ENCODE measurements at places on chromosomes 1 and 21. TPM values are rescaled to one million over a fixed set of nuclear protein-coding genes. Genes with fewer than 3 reads are reported as not detected.
A peak's percentile ranks its signal among the peaks of the same experiment; 100 is the strongest.

DNA sequence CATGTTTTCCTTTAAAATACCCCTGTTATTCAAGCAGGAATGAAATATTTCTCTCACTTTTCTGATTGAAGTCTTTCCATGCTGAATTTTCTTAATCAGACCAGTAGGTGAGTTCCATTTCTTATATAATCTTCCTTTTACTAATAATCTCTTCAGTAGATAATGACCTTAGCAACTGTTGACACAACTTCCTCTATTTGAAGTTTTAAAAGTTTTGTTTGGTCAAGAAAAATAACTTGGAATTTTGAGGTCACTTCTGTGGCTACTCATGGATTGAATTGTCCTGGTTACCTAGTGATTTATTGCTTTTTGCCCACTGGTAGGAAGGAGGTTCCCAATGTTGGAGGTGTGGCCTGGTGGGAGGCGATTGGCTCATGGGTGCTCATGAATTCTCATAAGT lies 70.6 kb upstream of the PAXBP1 start:
- DNase-seq = no peak

PGLYRP3 gene
- polyA plus RNA-seq = not detected

CFHR1 gene
- 0.39 TPM for polyA plus RNA-seq

GRCh38 chr1:109847251-109847650 lies 63.4 kb upstream of the CSF1 start:
- no peak for DNase-seq

- no peak for DNase-seq
Measured at GRCh38 chr1:100530880-100531487, 7.0 kb upstream of the GPR88 start.

OPRD1 gene
- not detected for polyA plus RNA-seq

TNFRSF18 gene
- polyA plus RNA-seq = 0.77 TPM

CTTNBP2NL gene
- 13.2 TPM for polyA plus RNA-seq

- no peak for DNase-seq
Measured at GRCh38 chr1:29832936-29833335, 596.6 kb downstream of the PTPRU start.

- no peak for DNase-seq
Measured at GRCh38 chr1:11653861-11654136, 430 bp downstream of the FBXO2 start.

OR2L5 gene
- polyA plus RNA-seq = not detected

DNA sequence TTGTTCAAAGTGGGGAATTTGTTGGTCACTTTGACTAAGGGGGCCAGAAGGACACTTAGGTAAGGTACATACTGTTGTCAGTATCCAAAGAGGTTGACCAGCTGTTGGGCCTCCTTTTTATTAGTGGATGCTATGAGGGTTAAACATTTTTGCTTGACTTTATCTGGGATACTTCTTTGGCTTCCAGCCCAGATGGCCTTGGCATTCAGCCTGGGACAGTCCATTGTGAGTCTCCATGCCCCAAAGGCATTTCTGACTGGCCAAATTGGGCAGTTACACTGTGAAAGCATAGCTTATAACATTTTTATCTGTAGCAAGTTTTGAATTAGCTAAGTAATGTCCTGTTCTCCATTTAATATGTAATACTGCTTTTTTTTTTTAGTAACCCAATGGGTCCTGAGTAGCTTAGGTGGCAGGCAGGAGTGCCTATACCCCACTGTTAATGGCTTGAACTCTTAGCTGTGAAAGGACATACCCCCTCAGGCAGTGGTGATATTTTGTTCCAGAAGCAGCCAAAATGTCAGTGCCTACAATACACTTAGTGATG lies 35.4 kb upstream of the CD1D start:
- DNase-seq = no peak

DNA sequence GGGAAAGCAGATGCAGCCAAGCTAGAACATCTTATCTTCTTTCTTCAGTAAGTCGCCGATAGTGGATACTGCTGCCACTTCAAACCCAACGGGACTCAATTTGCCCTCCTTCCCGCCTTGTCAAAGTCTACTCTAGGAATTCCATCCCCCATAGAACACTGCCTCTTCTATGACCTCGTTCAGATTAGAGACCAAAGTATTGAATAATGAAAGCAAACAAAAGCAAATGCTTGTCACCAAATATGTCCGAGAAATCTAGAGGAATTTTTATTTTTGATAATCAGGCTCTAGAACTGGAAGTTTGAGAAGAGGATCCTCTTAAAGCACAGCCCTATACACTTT lies 853 bp upstream of the RRAGC start:
- DNase-seq = no peak

OR2L13 gene
- polyA plus RNA-seq = 0.04 TPM

BTBD8 gene
- 2.0 TPM for polyA plus RNA-seq

ADAMTS1 gene
- 299 TPM for polyA plus RNA-seq

SLC37A1 gene
- 5.7 TPM for polyA plus RNA-seq

DNA sequence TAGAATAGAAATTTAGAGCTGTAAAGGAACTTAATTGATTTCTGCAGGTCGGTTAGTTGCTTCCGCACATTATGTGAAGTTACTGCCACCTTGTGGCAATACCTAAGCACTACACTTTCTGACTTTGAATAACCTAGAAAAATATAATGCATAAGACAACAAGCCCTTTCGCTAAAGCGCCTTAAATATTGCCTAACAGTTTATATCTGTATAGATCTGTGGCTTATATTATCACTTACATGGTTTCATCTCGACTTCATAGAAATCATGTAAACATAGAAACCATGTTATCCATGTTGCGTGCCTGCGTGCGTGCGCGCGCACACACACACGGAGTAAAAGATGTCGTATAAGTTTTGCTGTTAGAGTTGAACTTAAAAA lies 10.9 kb upstream of the IFI16 start:
- DNase-seq = peak; percentile 50

DNA sequence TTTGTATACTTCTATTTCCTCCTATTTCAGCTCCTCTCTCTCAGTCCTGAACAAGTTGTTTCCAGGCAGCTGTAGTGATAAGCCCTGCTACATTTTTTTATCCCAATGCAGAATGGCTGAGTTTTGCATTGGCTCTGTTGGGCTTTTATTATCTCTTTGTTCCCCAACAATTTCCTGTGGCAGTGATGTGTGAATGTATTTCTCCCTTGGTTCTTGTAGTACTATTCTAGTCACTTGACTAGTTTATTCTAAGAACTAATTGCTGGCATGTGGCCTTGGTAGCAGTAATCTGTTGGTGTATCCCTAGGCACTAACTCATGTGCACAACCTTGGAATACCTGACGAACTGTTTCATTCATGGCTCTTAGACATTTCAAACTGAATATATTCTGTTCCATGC lies 60.7 kb downstream of the NFASC start:
- no peak for DNase-seq

- DNase-seq = no peak
Measured at GRCh38 chr21:43810505-43811261, 21.3 kb downstream of the RRP1 start.

SLC45A3 gene
- polyA plus RNA-seq = 2.3 TPM

- DNase-seq = no peak
Measured at GRCh38 chr1:227959325-227959860, 11.7 kb upstream of the WNT9A start.

S100A16 gene
- 83.8 TPM for polyA plus RNA-seq

GRCh38 chr1:201650623-201650933 lies 111.7 kb downstream of the NAV1 start:
- no peak for DNase-seq

DNA sequence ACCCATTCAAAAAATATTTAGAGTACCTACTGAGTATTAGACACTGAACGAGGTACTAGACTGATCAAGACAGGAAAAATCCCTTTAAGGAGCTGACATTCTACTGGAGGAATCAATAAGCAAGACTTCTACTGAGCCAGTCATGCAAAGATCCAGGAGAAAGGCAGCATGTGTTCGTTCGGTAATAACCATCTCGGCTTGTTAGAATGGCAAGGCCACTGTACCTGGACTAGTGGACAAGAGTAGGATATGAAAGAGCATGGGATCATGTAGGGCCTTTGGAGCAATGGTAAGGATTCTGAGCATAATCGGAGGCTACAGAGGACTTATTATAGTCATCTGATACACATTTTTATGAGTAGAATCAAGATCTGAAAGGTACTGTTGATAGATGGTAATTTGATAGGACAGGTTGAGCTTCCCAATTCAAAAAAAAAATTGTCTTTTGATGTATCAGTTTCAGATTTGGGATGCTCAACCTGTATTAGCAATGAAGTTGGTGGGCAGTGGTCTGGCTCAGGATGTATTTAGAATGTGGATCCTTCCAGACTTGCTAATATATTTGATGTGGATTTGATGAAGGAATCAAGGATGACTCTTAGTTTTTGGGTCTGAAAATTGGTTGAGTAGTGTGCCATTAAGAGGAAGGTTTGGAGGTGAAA lies 2.3 kb downstream of the COX20 start:
- DNase-seq = no peak

DNA sequence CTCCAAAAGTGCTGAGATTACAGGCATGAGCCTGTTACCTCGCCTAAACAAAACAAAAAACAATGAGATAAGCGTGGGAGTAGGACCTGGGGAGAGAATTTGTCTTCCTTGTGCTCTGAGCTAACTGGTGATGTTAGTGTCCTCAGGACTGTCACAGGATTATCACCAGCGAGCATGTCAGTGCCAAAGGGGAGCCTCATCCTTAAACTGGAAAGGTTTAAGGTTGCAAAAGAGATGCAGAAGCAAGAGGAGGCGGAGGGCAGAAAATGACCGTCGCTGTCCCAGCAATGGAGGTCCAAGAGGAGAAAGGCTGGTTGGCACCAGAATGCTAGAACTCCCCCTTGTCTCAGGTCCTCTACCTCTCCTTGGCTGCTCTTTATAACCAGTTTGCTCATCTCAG lies 3.9 kb downstream of the SYPL2 start:
- no peak for DNase-seq

GRCh38 chr1:235067396-235068157 lies 61.1 kb downstream of the TOMM20 start:
- peak; percentile 39 for DNase-seq

DNA sequence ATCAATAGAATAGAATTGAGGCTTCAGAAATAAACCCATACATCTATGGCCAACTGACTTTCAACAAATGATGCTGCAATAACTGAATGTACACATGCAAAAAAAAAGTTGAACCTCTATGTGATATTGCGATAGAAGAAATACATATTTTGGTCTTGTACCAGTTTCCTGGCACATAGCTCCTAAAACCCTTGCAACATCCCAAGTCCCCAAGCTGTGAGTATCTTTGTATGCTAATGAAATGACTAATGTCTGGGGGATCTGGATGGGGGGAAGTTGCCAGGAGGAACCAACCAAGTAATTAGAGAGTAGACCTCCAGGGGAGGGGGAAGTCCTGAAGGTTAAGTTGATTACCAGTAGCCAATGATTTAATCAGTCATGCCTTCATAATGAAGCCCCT lies 24.4 kb downstream of the BLZF1 start:
- no peak for DNase-seq

FCRL5 gene
- 0.14 TPM for polyA plus RNA-seq

GRCh38 chr1:84083307-84083706 lies 60.8 kb upstream of the PRKACB start:
- DNase-seq = no peak

- no peak for DNase-seq
Measured at GRCh38 chr1:156627313-156627880, 8.2 kb downstream of the HAPLN2 start.

DNA sequence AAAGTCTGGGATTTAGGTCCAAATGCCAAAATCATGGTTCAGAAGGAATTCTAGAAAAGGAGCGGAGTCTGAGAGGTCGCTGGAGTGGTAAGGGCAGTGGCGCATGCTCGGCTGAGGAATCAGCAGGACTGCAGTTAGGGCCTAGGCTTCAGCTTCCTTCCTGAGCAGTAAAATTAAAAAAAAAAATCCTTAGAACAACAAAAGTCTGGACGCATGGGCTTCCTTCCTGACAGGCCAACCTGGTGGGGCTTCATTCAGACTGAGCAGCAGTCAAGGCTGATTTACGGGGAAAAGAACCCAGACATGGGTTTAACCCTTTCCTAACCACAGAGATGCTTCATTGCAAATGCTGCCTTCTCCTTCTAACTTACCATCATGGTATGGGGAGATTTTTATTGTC lies 17.1 kb downstream of the RNF220 start:
- DNase-seq = no peak

- DNase-seq = no peak
Measured at GRCh38 chr1:18052671-18053070, 54.9 kb upstream of the IGSF21 start.

AKNAD1 gene
- polyA plus RNA-seq = 1.2 TPM

- DNase-seq = no peak
Measured at GRCh38 chr1:99315305-99315704, 51.0 kb downstream of the PLPPR4 start.

CFAP107 gene
- not detected for polyA plus RNA-seq

S100A9 gene
- 471 TPM for polyA plus RNA-seq

NOC2L gene
- polyA plus RNA-seq = 59.5 TPM

DNA sequence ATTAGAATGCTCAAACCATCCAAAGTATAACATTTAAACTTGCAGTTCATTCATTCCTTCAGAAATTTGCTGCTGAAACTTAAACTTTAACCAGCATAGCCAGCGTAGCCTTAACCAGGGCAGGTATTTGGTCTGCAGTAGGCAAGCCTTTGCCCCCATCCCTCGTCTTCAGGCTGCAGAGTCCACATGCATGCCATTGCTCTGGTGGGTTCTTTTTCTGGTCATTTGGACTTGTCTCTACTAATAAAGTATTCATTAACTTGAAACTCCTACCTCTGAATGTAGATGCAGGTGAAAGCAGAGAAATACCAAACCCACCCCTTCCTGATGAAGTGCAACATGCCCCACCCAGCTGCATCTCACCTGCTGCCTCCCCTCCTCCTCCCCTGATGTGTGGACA lies 100.2 kb downstream of the CAMTA1 start:
- no peak for DNase-seq

DNA sequence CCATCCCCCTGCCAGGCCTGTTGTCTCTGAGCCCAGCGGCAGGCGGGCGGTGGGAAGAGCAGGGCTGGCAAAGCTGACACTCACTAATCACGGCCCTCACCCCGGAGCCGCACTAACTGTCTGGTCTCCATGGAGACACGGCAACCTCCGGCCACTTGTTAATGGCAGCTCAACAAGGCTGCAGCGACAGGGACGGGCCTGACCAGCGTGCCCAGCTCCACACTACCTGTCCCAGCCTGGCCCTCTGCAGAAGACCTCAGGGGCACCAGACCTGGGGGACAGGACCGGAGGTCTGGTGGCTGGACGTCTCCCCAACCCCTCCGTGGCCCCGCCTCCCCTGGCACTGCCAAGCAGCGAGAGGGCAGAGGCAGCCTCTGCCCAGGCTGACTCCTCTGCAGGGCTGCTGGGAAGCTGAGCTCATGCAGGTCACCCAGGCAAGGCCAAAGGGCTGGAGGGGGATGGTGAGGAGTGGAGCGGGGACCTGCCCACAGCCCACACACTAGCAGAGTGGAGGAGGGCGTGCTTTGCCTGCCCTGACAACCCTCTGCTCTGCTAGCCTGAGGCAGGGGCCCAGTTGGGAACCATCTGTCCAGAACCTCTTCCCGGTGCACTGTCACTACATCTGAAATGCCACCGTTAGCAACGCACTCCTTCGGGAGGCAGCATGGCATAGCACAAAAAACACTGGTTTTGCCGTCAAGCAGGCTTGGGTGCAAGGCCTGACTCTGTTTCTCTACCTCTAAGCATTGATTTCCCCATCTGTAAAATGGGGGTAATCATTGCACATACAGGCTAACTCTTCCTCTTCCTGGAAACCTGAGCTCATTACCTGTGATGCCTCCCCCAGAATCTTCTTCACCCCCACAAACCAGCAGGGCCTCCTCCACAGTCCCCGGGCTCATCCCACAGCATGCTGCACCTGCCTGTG lies 29.6 kb upstream of the WASF2 start:
- no peak for DNase-seq
